ENCODE measurements at places on chromosomes 1 and 21.

GRCh38 chr21:39052718-39053117 is 130.5 kb downstream of the PSMG1 start:
- no peak for DNase-seq

DNA sequence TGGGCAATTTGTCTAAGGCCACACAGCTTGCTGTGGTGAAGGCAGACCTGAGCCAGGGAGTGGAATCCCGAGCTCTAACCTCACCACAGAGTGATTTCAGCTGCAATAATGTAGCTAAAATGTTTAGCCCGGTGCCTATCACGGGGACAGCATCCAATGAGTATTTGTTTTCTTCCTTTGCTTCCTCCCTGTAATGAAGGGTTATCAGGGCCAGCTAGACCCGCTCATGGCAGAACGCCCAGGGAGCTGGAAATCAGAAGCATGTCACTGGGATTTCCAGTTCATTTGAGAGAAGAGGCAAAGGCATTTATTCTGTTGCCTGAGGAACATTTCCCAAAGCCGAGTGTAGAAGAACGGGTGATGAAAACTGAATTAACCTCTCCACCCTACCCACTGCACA is 183.1 kb downstream of the ZSCAN20 start:
- no peak for DNase-seq

GRCh38 chr1:228074954-228075730 is 7.4 kb upstream of the ARF1 start:
- no peak for DNase-seq

- no peak for DNase-seq
Observed at GRCh38 chr1:18819986-18820790, 39.3 kb downstream of the TAS1R2 start.

GRCh38 chr21:14880922-14881321 is 183.9 kb downstream of the NRIP1 start:
- no peak for DNase-seq

GRCh38 chr1:221415651-221416050 is 326.2 kb downstream of the DUSP10 start:
- no peak for DNase-seq
